ENCODE measurements at places on chromosomes 1 and 21.

DNA sequence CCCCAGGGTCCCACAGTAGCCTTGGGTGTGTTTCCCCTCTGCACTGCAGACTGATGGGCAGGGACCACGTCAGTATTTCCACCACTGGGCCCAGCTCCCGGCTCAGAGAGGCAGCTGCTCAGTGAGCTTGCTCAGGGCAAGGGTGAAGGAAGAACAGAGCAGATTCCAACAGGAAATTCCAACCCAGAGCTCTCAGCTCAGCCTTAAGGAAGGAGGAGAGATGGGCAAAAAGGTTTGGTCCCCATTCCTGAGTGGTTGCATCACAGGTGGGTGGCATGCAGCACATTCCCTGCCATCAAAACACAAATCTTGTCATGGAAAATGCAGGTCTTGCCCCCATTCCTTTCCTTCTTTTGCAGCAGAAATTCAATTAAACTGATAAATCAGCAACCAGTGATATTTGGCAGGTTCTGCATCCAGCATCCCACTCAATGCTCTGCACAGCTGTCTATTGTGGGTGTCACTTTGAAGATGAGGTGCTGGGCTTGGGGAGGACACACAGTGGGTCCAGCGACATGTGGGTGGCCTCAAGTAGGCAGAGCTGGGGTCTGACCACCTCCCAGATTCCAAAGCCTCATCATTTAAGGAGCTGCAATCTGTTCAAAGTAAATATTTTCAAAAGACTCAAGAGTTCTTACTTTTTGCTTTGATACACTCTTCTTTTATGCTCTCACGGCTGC lies 315.4 kb downstream of the DSCAM start:
- no peak for DNase-seq

DNA sequence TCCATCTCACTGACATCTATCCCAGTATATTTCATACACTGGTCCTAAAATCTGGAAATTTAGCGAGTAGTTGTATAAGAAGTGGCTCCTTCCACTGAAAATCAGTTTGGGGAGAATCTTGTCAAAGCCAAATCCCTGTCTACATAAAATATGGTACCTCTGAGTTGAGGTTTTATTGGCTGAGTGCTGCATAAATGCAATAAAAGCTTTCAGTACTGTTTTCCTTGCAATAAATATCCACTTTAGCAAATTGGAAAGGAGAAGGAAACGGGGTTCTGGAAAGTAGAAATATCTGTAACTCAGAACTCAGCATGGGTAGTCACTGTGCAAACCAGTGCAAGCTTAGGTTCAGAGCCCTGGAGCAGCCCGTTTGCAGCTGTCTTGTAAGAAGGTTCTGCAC lies 580.2 kb downstream of the SMYD3 start:
- DNase-seq: no peak

- peak; percentile 39 for DNase-seq
These were observed 6.5 kb upstream of the ATP1A2 start for GRCh38 chr1:160108888-160109662.

DNA sequence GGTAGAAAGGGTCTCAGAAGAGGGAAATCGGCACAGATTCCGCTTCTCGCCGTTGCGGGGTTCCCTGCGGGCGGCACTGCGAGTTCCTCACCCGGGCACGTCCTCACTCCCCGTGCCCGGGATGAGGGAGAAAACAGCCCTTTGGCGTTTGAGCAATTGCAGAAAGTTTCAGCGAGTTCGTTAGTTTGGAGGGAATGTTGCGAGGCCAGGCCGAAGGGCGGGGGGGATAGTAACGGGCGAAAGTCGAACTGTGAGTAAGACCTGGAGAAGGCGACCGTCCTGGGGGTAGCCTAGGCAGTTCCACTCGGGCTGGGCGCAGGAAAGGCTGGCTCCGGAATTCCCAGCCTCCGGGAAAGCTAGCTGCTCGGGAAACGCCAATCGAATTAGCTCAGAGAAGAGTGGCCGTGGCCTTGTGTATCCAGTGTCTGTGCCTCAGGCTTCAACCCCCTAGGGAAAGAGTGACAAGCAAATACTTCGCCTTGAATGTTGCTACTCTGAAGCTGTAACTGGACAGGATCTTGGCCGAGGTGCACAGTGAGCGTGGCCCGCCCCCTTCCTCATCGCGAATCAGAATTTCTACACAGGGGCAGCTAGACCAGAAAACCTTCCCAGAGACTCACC lies 787 bp downstream of the PTGFR start:
- no peak for DNase-seq

GRCh38 chr1:87176514-87176913 lies 152.2 kb upstream of the LMO4 start:
- DNase-seq: no peak

Data from G401 (cell line).